Osteoblast (primary cell): ENCODE measurements at places on chromosomes 16 and 17. TPM values are rescaled to one million over a fixed set of nuclear protein-coding genes. Genes with fewer than 3 reads are reported as not detected.

The KRTAP3-1 gene
- total RNA-seq = not detected in 2 replicates

The MEFV gene
- under 0.01 TPM in 1 of 2 replicates, not detected in the other for total RNA-seq

The PYDC1 gene
- not detected in 2 replicates for total RNA-seq

The C16orf46 gene
- 0.59 and 2.2 TPM in 2 replicates for total RNA-seq

The RHBDL3 gene
- total RNA-seq = under 0.01 TPM in 2 replicates

The MTSS2 gene
- 54.2 and 56.5 TPM in 2 replicates for total RNA-seq

The SLC52A1 gene
- total RNA-seq = not detected in 2 replicates

The TBC1D3 gene
- total RNA-seq = not detected in 2 replicates

The EMP2 gene
- 31.8 and 35.4 TPM in 2 replicates for total RNA-seq

The ENPP7 gene
- not detected in 2 replicates for total RNA-seq

The ATAD5 gene
- total RNA-seq = 1.5 and 1.8 TPM in 2 replicates

The ZG16 gene
- total RNA-seq = not detected in 2 replicates

The CBLN1 gene
- not detected in 2 replicates for total RNA-seq

The CD300E gene
- under 0.01 TPM in 1 of 2 replicates, not detected in the other for total RNA-seq

The NFAT5 gene
- total RNA-seq = 29.3 and 41.8 TPM in 2 replicates

The C1QL1 gene
- total RNA-seq = under 0.01 TPM in 1 of 2 replicates, not detected in the other

The CYTH1 gene
- total RNA-seq = 20.9 and 21.4 TPM in 2 replicates

The CACNA1G gene
- under 0.01 TPM in 2 replicates for total RNA-seq

The NTN3 gene
- total RNA-seq = under 0.01 and 0.36 TPM in 2 replicates

The GSG1L gene
- not detected in 2 replicates for total RNA-seq

The SYCE1L gene
- not detected in 2 replicates for total RNA-seq

The CDRT15 gene
- total RNA-seq = not detected in 2 replicates

The DBNDD1 gene
- total RNA-seq = 0.29 and 1.1 TPM in 2 replicates

The HP gene
- not detected in 2 replicates for total RNA-seq

The IL4R gene
- total RNA-seq = 28.0 and 32.9 TPM in 2 replicates

The NPEPPS gene
- 104 and 105 TPM in 2 replicates for total RNA-seq

The KRTAP4-1 gene
- not detected in 2 replicates for total RNA-seq

The LITAFD gene
- total RNA-seq = not detected in 2 replicates

The CRHR1 gene
- not detected in 2 replicates for total RNA-seq

The KRT27 gene
- not detected in 2 replicates for total RNA-seq

The TTYH2 gene
- 1.2 and 1.4 TPM in 2 replicates for total RNA-seq

The CES5A gene
- total RNA-seq = not detected in 2 replicates

The MYL4 gene
- total RNA-seq = 0.72 TPM in 1 of 2 replicates, not detected in the other

The MT3 gene
- total RNA-seq = not detected in 2 replicates

The PSMB3 gene
- total RNA-seq = 235 and 267 TPM in 2 replicates

The KRT39 gene
- total RNA-seq = 0.36 TPM in 1 of 2 replicates, not detected in the other

The ABCA10 gene
- total RNA-seq = 0.88 and 1.8 TPM in 2 replicates

The SAMD14 gene
- total RNA-seq = 2.5 and 2.7 TPM in 2 replicates

The SECTM1 gene
- total RNA-seq = 5.8 and 11.5 TPM in 2 replicates

The WSCD1 gene
- total RNA-seq = not detected in 2 replicates

The LDHD gene
- total RNA-seq = 2.7 and 3.6 TPM in 2 replicates
